ENCODE measurements at places on chromosomes 11 and 22.

GRCh38 chr22:25025491-25026400, 73.2 kb downstream of the KIAA1671 start:
- DNase-seq = no peak

- no peak for DNase-seq
Measured at GRCh38 chr22:23613193-23613972, 18.7 kb downstream of the DRICH1 start.

DNA sequence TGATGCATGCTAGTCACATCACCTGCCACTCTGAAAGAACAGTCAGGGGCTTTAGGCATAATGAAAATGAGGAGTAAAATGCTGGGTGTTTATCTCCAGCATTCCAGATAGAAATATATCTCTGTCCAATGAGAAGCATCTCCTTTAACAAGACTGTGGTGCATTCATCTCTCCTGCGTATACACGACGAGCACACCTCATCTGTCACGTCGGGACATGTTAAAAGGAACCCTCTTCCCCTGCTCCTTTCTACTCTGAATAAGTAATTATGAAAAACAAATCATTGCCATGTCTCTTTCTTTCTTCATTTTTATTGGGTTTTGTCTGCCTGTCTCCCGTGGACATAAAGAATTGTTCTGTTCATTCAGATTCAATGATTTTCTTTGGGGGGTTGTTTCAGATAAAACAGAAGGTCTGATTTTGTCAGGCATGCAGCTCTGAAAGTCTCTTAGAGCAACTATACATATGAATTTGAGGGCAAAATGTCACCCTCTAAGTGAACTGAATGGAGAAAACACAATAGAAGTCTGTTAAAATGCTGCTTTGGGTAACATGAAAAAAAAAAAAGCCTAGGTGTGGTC, 195.0 kb downstream of the MAML2 start:
- no peak for DNase-seq

DNA sequence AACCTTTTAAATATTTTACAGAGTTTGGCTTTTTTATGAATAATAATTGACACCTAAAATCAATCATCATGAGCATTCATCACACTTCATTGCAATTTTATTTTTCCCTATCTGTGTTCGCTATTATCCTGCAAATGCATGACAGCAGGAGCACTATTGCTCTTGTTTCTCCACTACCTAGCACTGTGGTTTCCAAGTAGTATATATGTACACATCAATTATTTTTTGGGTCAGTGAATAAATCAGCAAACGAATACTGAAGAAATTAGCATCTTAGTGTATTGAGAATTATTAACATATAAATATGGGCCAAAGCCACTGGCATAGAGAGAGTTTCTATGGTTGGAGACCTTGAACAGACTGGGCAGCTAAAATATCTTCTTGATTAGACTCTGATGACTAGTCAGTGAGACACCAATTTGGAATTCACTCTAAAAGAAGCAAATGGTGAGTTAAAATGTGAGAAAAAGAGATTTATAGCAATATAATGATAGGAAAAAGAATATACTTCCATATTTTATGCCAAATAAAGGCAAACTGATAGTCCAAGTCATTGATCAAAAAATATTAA, 731.1 kb upstream of the LUZP2 start:
- no peak for DNase-seq

GRCh38 chr11:118342503-118343161, at the start of gene CD3D:
CD3D (minus strand) TSS chr11:118342705; CDS start chr11:118342607, 98 bp downstream.
- DNase-seq = peak; percentile 51

GRCh38 chr11:19953909-19954308, 206.4 kb downstream of the DBX1 start:
- DNase-seq = no peak

GRCh38 chr11:117572129-117572528, 224.9 kb downstream of the DSCAML1 start:
- DNase-seq = no peak

DNA sequence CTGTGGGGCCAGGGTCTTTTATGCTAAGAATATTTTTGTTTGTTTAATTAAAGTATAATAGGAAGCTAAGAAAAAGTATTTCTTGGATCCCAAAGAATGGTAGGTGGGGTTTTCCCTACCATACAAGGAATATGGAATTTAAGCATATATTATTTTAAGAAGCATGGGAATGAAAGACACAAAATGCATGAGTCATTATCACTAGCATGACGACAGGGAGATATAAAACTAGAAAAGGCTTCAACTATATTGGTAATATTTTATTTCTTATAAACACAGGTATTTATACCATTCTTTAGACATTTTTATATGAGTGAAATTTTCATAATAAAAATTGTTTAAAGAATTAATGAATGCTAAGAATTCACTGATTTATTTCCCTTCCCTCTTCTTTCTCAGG, 39.3 kb upstream of the SOX6 start:
- no peak for DNase-seq

GRCh38 chr11:21485426-21485825, 707.5 kb upstream of the ANO5 start:
- DNase-seq = no peak

DNA sequence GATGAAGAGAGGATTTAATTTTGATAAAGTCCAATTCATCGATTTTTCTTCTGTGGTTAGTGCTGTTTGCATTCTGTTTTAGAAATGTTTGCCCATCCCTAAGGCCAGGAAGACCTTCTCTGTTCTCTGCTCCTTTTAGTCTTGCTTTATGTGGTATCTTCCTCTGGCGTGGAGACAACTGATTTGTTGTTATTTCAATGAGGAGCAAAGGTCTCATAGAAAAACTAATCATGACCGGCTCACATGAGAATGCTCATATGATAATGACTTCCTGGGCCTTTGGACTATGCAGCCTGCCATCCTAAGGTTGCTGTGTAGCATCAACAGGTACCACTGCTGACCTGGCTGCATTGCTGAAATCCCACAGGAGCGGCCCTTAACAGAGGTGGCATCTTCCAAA, 19.8 kb downstream of the SCGB1A1 start:
- DNase-seq = no peak

- no peak for DNase-seq
Measured at GRCh38 chr11:32006799-32007388, 84.0 kb upstream of the RCN1 start.

DNA sequence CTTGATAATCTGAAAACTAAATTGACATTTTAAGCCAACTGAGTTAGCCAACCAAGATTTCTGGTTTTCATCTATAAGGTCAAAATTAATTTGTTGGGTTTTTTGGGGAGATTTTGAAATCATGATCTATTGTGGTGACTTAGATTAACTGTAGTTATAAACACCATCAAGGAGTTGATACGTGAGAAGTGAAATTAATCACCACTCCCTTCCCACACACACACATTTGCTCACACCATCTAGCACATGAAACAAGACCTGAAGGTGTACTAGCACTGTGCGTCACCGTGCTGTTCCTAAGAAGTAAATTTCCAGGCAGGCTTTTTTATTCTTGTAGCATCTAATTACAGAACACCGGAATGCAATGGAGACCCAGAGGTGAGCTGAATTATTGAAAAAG, 2.1 kb downstream of the OR5B21 start:
- DNase-seq = no peak

DNA sequence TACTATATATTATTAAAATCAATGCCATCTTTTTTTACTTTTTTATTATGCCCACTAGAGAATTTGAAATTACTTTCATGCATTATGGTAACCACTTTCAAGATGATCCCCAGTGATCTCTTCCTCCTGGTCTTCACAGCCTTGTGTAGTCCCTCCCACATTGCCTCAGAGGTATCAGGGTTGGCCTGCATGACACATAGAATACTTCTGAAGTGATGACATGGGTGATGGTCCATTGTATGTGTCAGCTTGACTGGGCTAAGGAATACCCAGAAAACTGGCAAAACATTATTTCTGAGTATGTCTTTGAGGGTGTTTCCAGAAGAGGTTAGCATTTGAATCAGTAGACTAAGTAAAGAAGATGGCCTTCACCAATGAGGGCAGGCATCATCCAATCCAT, 14.2 kb upstream of the ISX start:
- no peak for DNase-seq

DNA sequence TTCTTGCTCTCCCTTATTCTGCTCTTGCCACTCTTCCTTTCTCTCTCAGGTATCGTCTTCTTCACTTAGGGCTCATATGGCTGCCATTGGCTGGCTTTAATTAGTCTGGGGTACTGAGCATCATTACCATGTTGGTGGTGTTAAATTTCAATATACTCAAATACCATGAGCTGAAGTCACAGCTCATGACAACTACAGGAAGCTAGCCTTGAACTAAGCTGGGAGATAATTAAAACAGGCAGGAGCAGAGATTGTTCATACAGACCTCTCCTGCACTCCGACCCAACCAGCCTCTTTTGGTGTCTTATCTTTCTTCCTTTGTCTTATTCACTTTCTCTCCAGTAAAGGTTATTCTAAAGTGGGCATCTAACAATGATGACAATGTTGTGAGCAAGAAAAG, 130.9 kb upstream of the BLID start:
- no peak for DNase-seq

DNA sequence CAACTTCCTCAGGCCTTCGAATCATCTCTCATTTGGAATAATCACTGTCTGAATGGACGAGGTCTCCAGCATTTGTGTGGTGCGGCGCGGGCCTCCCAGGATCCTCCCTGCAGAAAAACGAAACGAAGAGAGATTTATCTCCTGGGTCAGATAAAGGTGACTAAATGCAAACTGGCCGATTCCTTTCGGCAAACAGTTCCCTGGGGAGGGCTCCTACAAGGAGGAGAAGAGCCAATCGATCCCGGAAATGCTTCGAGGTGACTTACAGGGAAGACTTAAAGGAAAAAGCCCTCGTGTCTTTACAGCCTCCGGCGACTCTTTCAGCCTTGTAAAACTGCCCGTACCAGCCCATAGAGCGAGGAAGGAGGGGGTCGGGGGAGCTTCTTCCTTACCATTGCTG, 126.5 kb downstream of the MIAT start:
- DNase-seq = no peak

- no peak for DNase-seq
Measured at GRCh38 chr11:6733326-6734275, 38.2 kb downstream of the OR2AG2 start.

DNA sequence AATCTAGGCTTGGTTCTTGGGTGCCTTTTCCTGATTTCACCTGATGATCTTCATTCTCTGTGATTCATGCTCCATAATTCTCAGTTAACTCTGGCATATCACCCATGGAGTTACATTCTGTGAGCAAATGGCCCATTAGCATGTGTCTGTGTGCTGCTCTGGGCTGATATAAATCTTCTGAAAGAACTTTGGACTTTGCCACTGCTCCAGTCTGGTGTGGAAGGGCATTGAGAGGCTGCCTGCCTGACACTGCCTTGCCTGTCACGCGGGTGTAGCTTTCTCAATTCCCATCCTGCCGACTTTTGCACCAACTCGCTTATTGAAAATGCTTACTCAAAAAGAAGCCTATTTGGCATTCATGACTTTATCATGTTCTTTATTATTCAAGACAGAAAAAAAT, 42.2 kb downstream of the FAT3 start:
- DNase-seq = no peak

GRCh38 chr11:117923773-117924172, 5.4 kb downstream of the TMPRSS13 start:
- no peak for DNase-seq
